T follicular helper cell (primary cell): ENCODE measurements at places on chromosomes 16 and 17.

- no peak for DNase-seq
These were observed 62.1 kb downstream of the CRISPLD2 start for GRCh38 chr16:84881702-84882521.

DNA sequence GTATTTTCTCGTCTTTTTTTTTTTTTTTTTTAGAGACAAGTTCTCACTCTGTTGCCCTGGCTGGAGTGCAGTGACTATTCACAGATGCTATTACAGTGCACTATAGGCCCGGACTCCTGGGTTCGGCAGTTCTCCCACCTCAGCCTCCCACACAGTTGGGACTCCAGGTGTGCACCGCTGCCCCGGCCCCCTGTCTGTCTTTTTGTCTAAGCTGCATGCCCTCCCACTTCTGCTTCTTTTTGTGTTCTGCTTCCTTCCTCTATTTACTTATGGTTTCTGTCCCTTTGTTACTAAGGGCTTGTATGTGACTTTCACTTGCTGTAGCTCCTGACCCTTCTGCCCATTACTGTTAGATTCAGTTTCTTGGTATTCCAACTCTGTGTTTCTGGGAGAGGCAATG, 20.5 kb downstream of the SLC7A6 start:
- no peak for DNase-seq

- no peak for DNase-seq
These were observed 80.1 kb downstream of the CLEC16A start for GRCh38 chr16:11024333-11025053.

- DNase-seq: no peak
These were observed 37.4 kb upstream of the CDH13 start for GRCh38 chr16:82589407-82589806.

- no peak for DNase-seq
These were observed 3.6 kb upstream of the MEOX1 start for GRCh38 chr17:43665084-43665936.

DNA sequence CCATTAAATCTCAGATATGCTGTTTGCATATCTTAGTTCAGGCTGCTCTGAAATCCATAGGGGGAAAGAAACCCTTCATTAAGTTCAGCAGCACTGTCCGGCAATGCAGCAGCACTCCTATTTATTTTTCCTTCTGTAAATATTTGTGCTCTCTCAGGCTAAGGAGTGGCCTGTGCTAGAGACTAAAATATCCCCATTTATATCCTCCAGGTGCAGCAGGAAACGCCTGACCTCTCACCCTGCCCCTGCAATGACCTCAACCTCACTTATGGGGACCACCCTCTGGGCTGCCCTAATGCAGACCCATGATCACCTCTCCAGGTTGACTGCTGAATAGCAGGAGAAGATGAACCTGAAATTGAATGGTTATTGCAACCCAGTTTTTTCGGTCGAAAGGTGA, 165.0 kb upstream of the ELAC2 start:
- DNase-seq: no peak

GRCh38 chr16:70018254-70018653, 67.1 kb downstream of the CLEC18A start:
- DNase-seq: peak; percentile 47

- DNase-seq: no peak
These were observed 491 bp downstream of the GAS7 start for GRCh38 chr17:10197721-10198508.

GRCh38 chr16:12176051-12176450, 199.5 kb downstream of the SNX29 start:
- no peak for DNase-seq

DNA sequence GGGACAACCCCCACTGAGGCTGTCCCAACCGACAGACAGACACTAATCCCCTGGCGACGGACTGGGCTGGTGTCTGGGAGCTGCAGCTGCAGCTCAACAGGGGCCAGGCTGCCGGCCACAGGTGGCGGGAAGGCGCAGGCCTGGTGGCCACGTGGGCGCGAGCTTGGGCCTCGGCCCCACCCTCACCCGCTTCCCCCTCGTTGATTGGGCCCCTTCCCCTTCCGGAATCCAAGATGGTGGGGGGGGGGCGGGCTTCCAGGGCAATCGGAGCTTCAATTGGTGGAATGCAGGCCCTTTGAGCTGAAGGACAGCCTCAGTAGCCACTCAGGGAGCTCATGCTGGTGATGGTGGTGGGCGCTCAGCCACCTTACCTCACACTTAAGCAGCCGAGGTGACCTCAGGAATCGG, 8.7 kb upstream of the TBX4 start:
- no peak for DNase-seq

DNA sequence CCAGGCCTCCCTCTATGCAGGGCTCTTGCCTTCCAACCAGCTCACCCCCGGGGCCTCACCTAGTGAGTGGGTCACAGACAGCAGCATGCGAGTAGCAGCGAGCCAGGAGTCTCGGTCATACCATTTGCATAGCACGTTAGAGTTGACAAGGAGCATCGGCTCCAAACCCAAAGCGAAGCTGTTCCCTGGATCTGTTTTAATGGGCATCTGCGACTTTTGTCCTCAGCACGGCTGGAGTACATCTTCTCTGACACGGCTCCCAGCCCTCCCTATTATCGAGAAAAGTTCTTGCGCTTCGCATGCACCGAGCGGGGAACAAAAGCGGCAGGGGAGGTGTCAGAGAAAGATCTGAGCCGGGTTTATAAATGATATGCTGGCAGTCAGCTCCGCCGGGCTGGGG, 253.3 kb downstream of the MAF start:
- DNase-seq: no peak
